ENCODE measurements at places on chromosomes 7 and 10.

GRCh38 chr7:128814499-128814898 is 15.7 kb upstream of the FLNC start:
- DNase-seq, result no peak

GRCh38 chr7:2251381-2251780 is 9.4 kb downstream of the NUDT1 start:
- DNase-seq, result no peak

DNA sequence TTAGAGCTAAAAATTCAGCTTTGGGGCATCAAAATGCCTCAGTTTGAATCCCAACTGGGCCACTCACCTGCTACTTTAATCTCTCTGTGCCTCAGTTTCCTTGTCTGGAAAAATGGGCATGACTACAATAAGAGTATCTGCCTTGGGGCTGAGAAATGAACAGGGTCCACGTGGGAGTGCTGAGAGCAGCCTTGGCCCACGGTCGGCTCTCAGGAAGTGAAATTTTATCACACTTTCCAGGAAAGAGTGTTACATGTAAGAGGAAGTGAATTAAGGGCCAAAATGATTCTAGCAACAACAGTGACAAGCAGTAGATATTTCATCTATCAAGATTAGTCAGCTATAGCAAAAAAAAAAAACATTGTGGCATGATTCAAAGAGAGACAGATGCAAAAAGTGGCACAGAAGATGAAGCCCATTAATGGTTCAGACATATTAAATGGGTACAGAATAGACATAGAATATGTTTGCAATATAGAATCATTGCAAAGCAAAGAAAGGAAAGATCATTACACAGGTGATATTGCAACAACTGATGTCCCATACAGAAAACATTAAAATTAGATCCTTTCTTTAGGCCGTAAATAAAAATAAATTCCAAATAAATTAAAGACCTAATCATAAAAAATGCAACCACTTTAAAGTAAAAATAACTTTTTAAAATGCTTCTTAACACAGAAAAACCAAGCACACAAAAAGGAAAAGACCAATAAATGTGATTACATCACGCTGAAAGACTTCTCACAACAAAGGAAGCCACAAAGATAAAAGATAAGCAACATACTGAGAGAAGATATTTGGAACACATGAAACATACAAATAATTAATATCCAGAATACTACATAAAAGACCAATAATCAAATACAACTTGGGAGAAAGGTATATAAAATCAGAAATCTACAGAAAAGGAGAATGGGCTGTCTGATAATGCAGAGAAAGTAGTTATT is 4.3 kb downstream of the TMEM273 start:
- no peak for DNase-seq

- DNase-seq, result no peak
These were observed 32.8 kb downstream of the MRPS33 start for GRCh38 chr7:140981951-140982350.

DNA sequence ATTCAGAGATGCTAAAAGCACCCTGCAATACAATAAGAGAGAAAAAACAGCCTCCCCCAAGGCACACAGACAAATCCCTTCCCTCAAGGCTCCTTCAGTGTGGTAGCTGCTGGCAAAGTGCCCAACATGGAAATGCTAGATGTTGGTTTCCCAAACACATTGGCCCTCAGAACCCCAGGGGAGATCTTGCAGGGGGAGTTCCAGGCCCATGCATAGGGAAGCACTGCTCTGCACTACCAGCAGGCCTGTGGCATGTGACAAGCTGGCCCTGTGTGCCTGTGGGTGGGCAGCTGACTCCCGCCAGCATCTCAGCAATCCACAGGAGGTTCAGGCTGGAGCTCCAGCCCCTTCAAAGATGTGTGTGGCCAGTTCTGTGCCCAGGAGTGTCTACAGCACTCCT is 16.8 kb upstream of the CSGALNACT2 start:
- DNase-seq, result no peak

- no peak for DNase-seq
These were observed 69.4 kb upstream of the OGDHL start for GRCh38 chr10:49831352-49832035.

- DNase-seq, result no peak
These were observed 11.6 kb downstream of the CDNF start for GRCh38 chr10:14826076-14826829.

DNA sequence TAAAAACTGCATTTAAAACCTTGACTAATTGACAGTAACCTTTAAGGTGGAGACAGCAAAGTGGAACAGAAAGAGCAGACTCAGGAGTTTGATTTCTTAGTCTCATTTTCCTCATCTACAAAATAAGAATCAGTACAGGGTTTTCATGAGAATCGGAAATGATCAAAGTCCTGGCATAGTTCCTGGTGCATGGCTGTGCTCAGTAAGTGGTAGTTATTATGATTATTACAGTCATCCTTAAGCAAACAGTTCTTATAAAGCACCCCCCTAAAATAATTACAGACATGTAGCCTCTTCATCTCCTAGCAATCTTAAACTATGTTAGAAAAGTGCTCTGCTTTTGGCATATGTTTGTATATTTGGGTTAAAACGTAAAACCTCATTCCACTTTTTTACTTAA is 18.0 kb downstream of the NEBL start:
- DNase-seq, result no peak

DNA sequence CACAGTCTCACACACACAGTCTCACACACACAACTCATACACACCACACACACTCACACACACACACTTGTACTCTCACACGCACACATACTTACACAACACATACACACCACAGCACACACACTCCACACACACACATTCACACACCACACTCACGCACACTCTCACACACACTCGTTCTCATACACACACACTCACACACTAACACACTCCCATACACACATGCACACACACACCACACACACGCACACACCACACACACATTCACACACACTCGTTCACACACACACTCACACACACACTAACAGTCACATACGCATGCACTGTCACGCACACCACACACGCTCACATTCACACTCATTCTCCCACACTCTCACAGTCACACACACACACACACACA is 109.8 kb downstream of the PRLHR start:
- no peak for DNase-seq

DNA sequence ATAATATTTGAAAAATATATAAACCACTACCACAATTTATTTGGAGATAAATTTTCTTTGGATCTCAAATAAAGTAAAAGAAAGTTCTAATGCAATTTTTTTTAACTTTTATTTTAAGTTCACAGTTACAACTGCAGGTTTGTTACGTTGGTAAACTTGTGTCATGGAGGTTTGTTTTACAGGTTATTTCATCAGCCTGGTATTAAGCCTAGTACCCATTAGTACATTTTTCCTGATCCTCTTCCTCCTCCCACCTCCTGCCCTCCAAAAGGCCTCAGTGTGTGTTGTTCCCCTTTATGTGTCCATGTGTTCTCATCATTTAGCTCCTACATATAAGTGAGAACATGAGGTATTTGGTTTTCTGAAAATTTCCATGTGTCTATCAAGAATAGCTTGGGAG is 54.5 kb downstream of the CAV1 start:
- DNase-seq, result no peak

DNA sequence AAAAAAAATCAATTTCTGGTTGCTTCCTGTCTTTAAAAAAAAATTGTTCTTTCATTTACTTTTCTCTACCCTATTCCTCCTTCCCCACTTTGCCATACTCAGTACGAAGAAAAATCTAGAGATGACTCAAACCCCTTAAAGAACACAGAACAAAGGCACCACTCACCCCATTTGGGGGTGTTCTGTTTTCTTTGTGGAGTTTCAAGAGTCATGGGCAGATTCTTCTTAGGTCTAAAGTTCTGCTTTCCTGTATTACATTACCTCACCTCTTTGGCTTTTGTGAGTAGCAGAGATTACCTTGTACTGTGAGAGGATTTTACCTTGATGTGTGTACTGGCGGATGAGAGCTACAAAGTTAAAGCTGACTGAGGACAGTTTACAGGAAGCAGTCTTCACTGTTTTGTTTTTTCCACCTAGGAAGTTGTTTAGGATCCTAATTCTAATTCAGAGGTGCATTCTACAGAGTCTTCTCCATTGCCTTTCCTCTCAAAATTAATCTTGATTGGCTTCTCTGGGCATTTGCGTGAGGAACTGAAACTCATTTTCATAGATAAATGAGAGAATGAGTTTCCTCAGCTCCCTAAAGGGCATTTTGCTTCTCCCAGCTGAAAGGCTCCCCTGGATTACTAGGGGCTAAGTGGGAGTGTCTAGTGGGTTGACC is 20.7 kb downstream of the AVL9 start:
- no peak for DNase-seq

DNA sequence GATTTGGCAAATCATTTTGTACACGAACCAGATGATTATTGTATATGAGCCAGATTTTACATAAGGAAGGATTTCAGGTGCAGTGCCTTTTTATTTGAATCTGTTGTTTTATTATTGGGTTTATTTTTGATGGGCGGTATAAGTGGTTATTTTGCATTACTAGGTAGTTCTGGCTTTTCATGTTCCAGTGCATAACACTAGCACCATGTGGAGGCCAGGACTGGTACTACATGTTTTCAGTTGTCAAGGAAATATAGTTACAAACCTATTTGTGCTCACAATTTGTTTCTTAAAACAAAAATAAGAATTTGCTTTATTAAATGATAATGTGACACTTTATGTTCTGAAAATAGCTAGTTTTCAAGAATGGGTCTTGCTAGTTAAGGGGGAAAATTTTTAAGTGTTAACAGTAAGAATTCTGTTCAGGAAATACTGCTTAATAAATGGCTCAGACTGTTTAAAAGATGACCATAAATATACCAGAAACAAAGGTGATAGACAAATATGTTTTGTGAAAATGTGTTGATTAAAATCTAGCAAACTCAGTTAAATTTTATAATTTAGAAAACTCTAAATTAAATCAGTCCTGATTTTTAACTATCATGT is 7.1 kb upstream of the SEMA3E start:
- no peak for DNase-seq

DNA sequence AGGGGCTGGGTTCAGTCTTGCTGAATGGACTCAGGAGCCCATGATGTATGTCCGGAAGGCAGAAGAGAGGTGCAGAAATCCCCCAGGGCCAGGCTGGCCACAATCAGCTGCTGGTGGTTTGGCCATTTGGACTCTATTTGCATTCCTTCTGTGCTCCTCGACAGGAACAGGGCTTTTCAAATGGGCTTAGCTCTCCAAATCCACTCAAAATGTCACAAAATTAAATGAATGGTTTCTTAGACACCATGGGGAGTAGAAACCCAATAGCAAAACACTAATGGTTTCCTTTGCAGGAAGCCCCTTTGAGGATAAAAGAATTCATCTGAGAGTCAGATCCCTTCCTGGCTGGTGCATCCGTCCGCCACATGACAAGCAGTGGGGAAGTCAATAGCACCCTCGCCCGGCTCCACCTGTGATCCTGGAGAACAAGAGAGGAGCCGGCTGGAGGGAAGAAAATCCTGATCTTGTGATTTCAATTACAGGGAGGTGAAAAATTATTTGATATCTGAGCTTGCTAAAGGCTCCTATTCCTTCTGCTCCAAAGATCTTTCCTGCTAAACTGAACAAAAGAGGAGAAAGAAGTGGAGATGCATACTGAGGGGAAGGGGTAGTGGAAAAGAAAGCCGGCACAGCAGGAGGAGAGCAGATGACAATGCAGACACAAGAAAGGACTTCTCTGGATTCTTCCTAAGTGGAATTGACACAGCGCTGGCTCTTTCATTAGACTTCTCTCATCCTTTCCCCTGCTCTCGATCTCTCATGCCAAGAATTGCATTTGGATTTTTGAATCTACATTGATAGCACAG is 190.7 kb downstream of the C7orf25 start:
- DNase-seq, result no peak

DNA sequence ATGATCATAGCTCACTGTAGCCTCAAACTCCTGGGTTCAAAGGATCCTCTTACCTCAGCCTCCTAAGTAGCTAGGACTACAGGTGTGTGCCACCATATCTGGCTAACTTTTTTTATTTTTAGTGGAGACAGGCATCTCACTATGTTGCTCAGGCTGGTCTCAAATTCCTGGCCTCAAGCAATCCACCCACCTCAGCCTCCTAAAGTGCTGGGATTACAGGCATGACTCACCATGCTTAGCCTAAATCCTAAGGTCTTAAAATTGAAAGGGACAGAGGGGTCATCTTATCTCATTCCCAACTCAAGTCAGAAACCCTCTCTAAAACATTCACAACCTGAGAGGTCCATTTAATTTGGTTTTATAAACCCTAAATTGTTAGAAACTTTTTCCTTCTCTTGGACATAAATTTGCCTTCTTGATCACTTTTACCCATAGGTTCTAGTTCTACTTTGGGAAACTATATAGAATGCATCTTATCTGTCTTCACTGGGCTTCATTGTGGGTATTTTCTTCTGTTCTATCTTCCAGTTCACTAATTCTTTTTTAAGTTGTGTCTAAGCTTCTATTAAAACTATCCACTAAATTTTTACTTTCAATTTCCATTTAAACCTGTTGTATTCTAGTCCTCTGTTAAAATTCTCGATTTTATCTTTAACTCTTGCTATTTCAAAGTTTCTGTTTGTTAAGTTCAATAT is 183.4 kb upstream of the KAT6B start:
- no peak for DNase-seq

DNA sequence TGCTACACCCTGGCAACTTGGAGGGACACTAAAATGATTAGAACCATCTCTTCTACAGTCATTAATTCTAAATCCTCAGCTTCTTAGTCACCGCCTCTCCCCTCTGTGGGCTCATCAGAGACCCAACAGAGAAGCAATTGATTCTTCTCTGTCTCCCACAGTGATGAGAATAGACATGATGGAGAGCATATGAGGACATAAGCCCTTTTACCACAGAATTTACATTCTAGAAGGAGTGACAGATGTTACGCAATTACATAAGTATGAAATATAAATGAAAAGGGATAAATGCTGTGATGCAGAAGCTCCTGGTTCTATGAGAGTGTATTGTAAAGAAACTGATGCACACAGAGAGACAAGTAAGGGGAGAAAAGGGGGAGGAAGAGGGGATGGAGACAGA is 18.1 kb upstream of the ABCB5 start:
- no peak for DNase-seq

- no peak for DNase-seq
These were observed 317.7 kb downstream of the GLRX3 start for GRCh38 chr10:130453721-130454542.

GRCh38 chr10:84706431-84706830 is 378.0 kb downstream of the CCSER2 start:
- DNase-seq, result no peak

- DNase-seq, result no peak
These were observed 24.7 kb upstream of the FEZF1 start for GRCh38 chr7:122329145-122329802.

- no peak for DNase-seq
These were observed 18.0 kb upstream of the DLG5 start for GRCh38 chr10:77944519-77944918.

DNA sequence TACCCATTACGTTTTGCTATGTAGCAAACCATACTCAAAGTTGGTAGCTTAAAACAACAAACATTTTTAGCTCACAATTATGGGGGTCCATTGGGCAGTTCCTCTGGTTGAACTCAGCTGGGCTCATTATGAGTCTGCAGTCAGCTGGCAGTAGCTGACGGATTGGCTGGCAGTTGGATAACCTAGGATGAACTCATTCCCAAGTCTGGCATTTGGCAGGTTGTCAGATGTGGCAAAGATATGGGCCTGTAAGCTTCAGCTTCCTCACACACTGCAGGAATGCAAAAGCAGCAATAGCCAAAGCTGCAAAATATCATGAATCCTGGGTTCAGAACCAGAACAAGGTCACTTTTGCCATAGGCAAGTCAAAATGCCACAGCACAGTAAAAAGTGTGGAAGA is 412.2 kb upstream of the SORCS1 start:
- no peak for DNase-seq

Data from stimulated activated CD4-positive, alpha-beta T cell treated with anti-CD3 and anti-CD28 coated beads, Interleukin-1b, Interleukin-23, amount 100 ng/mL, for 1 hour (primary cell).